Stomach (tissue), 19 donors: ENCODE measurements at places on chromosomes 13 and 19. TPM values are rescaled to one million over a fixed set of nuclear protein-coding genes. Genes with fewer than 3 reads are reported as not detected.

DNA sequence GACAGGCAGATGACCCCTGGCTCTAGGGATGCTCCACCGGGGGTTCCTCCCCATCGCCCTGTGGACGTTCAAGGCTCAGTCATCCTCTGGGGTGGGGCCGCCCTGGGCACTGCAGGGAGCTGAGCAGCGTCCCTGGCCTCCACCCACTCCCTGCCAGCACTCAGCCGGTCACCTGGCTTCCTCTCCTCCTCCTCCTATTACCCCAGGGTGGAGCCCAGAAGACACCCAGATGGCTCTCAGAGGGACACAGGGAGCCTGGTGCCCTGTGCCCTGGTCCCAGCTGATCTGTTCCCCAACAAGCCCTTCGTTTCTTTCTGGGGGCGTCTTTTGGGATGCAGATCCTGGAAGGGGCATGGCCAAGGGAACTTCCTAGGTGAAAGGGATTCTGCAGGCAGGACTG, 3.7 kb upstream of the MKNK2 start:
- DNase-seq: no peak

DNA sequence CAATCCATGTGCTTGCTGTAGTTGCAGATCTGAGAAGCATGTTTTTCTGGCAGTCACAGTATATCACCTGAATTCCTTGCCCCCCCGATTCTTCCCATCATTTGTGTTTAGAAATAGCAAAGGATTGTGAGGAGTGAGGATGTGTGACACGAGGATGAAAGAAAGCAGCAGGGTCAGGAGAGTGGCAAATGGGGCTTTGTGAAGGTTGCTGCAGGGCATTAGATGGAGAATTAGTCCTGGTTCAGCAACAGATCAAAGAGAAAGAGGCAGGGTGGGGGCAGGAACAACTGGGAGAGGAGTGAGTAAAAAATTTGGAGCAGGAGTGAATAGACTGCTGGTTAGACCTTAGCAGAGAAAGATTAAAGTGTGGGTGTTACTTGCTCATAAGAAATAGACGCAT, 47.7 kb upstream of the TNFSF11 start:
- no peak for DNase-seq

GRCh38 chr19:54203151-54203611, 2.5 kb downstream of the RPS9 start:
- DNase-seq: peak; percentile 59

- DNase-seq: peak; percentile 64
Measured at GRCh38 chr19:15456871-15457700, 7.3 kb downstream of the RASAL3 start.

GRCh38 chr13:102687520-102687919, 7.3 kb downstream of the METTL21C start:
- no peak for DNase-seq

GRCh38 chr13:113783966-113784644, 25.1 kb downstream of the TMEM255B start:
- DNase-seq: no peak

DNA sequence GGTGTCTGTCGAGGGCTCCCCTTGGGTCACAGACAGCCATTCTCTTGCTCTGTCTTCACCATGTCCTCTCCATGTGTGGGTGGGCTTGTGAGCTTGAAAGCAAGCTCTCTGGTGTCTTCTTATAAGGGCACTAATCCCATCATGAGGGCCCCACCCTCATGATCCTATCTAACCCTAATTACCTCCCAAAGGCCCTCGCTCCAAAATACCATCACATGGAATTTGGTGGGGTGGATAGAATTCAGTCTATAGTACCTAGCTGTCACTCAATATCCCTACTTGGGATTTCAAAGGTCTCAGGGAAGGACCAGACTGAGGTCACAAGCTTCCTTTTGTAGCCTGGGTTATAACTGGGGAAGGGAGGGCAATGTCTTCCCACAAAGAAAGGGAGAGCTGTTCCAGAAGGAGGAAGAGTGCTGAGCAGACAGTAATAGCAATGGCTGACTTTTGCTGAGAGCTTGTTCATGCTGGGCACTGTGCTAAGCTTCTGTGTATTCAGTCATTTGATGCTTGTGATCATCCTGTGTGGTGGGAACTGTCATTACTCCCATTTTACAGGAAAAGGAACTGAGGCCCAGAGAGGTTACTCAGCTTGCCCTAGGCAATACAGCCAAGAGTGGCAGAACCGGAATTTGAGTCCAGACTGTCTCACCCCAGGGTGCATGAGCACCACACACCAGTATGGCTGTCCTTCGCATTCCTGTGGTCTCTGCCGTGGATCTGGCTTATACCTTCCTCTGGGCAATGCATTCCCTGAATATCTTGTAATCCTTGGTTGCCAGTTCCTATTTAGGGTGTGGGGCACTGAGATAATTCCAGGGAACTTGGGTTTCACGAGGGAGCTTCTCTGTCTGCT, 8.2 kb downstream of the FXYD5 start:
- no peak for DNase-seq

DNA sequence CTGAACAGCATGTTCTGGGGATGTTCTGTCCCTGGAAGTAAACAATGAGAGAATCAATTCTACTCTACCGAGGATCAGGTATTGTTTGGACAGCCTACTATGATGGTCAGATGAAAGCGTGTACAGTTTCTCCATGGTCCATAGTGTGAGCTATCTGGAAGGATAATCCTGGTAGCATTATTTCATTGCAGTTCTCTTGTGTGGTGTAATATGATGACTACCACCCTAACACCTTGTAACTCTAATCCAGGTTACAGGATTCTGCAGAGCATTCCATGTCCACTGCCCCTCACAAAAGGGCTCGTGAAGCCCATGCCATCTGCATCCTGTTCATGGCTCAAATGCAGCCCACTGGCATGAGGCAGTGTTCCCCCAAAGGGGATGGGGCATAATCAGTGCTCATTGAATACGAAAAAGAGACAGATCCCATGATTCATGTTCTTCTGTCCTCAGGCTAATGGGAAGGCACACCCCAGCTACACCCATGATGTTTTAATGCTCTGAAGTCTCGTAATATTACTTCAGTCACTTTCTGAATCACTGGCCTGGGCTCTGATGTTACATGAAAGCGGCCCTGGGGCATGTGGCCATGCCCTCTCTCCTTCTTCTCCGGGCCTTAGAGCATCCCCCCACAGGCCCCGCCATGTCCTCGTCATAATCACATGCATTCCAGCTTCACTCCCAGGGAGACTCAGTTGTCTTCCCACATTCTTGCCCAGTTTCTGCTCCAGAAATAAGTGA, 68.4 kb downstream of the HSPH1 start:
- no peak for DNase-seq

- DNase-seq: no peak
Measured at GRCh38 chr13:77760893-77761292, 63.4 kb downstream of the SLAIN1 start.

DNA sequence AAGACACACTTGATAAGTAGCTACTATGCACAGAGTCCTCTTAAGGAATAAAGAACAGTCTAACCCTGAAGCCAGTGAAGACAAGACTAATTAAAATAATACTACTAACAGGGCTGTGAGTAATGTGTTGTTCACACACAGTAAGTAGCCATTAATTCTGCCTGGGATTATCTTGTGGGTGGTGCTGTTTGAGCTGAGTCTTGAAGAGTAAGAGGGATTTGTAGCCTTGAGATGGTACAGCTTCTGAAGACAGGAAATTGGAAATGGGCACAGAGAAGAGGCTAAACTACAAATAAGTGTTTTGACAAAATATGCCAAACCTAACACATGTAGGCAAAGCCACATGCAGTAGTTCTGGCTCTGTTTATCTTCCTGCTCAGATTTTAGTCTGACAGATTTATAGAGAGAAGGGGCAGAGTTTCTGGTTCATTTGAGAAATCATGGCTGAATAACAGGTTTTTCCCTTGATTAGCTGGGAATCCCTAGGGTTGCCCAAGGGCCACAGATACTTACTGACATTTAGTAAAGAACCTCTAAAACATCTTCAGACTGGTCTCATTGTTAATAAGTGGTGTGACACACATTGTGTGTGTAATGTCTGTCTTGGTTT, 38.0 kb downstream of the ITGBL1 start:
- no peak for DNase-seq

DNA sequence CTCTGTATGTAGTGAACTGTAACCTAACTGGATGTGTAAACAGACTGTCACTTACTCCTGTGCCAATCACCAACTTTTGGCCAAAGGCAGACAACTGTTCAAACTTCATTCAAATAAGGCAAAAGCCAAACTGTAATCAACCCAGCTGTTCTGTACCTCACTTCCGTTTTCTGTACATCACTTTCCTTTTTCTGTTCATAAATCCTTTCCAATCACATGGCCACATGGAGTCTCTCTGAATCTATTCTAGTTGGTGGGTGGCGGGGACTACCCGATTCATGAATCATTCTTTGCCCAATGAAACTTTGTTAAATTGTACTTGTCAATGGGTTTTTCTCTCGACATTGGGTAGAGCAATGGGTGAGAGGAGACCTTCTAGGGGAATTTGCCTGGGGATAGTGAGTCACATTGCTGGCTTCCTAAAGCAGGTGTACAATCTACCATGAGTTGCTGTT, 178.3 kb upstream of the RFC3 start:
- DNase-seq: no peak

- no peak for DNase-seq
Measured at GRCh38 chr13:38141792-38142191, 207.9 kb upstream of the UFM1 start.

- DNase-seq: no peak
Measured at GRCh38 chr13:26168237-26168814, 53.8 kb downstream of the RNF6 start.

DNA sequence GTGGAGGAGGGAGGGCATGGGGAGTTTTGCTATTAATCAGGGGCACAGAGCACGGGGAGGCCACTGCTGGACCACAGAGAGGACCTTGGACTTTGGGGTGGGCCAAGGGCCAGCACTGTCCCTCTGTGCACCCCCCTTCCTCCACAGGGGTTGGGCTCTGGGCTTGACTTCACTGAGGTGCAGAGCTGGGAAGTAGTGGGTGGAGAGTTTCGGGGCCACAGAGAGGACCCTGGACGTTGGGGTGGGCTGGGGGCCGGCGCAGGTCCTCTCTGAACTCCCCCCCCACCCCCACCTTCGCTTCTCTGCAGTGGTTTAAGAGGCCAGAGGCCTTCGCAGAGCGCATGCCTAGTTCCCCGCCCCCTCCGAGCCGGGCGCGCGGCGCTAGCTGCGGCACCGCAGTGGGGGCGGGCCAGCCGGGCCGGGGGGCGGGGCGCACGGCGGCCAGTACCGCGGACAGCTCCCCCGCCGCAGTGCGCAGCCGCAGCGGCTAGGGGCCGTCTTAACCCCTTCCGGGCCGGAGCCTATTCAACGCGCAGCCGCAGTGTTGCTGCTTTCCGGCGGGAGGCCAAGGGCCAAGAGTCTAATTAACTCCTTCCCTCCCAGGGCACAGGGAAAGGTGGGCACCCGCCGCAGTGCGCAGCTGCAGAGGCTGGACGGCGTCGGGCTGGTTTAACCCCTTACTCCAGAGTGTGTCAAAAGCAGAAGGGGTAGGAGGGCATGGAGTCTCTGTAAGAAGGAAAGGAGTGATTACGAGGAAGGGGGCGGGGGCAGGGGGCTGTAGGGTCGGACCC, 3.7 kb downstream of the KCNC3 start:
- DNase-seq: peak; percentile 92

DNA sequence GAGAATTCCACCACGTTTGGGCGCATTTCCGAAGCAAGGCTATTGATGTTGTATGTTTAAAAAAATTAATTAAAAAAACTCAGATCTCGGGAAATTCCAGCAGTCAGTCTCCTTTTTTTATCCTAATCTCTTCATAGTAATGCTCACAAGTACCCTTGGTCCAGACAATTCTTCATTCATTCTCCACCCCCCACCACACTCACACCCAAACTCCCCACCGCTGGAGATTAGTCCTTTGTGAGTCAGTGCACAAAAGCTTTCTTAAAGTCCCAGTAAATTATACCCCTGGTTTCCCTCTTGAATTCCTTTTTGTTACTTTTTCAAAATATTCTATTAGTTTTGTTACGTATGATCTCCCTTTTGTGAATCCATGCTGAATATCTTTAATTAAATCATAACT, 274.6 kb downstream of the ZNF536 start:
- no peak for DNase-seq

GRCh38 chr13:24680258-24680920, at the start of gene ATP12A:
Gene ATP12A, plus strand, starts transcription at chr13:24680408. Its CDS starts 336 bp downstream, at chr13:24680744.
- peak; percentile 60 for DNase-seq

GRCh38 chr13:89923736-89924135, 1423.8 kb upstream of the MIR17HG start:
- DNase-seq: no peak

- no peak for DNase-seq
Measured at GRCh38 chr19:49780861-49781260, 14.1 kb downstream of the AP2A1 start.

DNA sequence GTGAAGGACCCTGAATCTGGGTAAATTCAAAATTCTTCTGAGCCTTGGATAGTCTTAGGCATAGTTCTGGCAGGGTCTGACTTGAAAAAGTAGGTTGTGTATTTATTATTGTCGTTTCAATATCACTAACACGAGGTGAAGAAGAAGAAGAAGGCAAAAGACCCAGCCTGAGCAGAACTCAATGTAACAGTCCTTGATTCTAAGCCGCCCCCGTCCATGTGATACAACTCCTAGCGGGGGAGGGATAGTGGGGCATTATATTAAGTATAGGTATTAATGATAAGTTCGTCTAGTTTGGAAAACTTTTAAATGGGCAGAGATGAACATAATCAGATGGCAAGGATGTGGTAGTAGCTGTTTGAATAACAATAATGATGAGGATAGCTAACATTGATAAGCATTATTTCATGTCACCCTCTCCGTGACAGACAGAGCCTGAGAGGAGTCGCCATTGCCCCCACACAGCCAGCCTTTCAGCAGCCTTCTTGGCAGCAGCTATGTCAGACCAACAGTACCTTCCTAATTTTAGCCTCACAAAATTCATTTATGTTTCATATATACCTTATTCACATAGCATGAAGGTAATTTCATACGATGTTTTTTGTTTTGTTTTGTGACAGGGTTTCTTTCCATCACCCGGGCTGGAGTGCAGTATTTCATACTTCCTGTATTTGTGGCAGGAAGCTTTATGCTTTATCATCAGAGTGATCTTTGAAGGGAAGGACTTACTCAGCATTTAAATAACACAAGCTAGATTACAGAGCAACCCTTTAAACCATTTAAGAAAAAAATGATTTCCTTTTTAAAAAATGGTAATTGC, 64.4 kb upstream of the NPAS1 start:
- DNase-seq: peak; percentile 50

GRCh38 chr19:49182848-49183375, 25.3 kb downstream of the TRPM4 start:
- no peak for DNase-seq

VPS36 gene
- 15.8 TPM for polyA plus RNA-seq

OR7A5 gene
- not detected for polyA plus RNA-seq

CYP2F1 gene
- polyA plus RNA-seq: not detected

ACTL9 gene
- polyA plus RNA-seq: not detected

CEACAM1 gene
- polyA plus RNA-seq: 4.2 TPM

GRK1 gene
- not detected for polyA plus RNA-seq

PTH2 gene
- not detected for polyA plus RNA-seq

TRAPPC2B gene
- 11.6 TPM for polyA plus RNA-seq

FCAR gene
- not detected for polyA plus RNA-seq
